ENCODE measurements at places on chromosomes 7 and 10. TPM values are rescaled to one million over a fixed set of nuclear protein-coding genes. Genes with fewer than 3 reads are reported as not detected.

The HOXA13 gene
- not detected for total RNA-seq

The VSTM2A gene
- not detected for total RNA-seq

DNA sequence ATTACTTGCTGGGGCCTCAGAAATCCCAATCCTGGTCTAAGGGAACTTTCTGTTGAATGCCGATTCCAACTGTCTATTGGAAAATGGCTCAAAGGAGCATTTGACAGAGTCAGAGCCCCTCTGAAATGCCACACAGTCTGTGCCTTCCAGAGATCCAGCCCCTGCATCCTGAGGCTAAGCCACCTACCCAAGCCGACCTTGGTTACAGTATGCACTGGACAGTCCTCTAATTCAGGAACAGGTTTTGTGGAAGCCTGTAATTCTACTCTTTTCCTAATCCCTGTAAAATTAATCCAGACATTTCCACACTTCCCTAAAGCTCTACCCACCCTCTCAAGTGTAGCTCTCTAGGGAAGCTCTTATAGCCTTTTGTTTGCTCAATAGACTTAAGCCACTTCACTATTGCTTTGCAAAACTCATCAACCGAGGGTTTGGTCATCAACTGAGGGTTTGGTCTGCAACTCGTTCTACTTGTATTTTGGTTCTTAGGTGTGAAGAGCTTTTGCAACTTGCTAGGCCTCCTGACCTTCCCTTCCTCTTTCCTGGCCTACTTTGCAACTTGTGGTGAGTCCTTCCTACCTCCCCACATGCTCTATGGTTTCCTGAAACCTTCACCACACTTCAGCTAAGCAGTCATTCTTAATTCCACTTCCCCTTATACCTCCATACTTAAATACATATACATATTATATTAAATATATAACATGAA lies 364.8 kb downstream of the SFMBT2 start:
- H3K27ac ChIP-seq, result no peak overlapping the region
- H3K27me3 ChIP-seq, result no peaks in the 10 kb centered on the region
- no peak for DNase-seq
- no peak overlapping the region for H3K4me3 ChIP-seq

The RNF133 gene
- total RNA-seq, result under 0.01 TPM

GRCh38 chr7:4147926-4148620 lies 534.0 kb upstream of the FOXK1 start:
- DNase-seq, result no peak
- no peaks in the 10 kb centered on the region for H3K36me3 ChIP-seq
- no peak overlapping the region for H3K27ac ChIP-seq
- H3K27me3 ChIP-seq, result no peaks in the 10 kb centered on the region

The TAS2R41 gene
- total RNA-seq, result not detected

The TRIM56 gene
- 3.9 TPM for total RNA-seq

The ZMIZ1 gene
- 6.6 TPM for total RNA-seq

The BLNK gene
- total RNA-seq, result not detected

- DNase-seq, result no peak
- no peaks in the 10 kb centered on the region for H3K27me3 ChIP-seq
- H3K27ac ChIP-seq, result no peak overlapping the region
- peaks cover 24% of the 10 kb centered on the region for H3K36me3 ChIP-seq
- no peaks in the 10 kb centered on the region for H3K4me1 ChIP-seq
Measured at GRCh38 chr10:43172645-43173044, 34.4 kb downstream of the CSGALNACT2 start.

All from IMR-90 (cell line).